ENCODE measurements at places on chromosomes 5 and 9. TPM values are rescaled to one million over a fixed set of nuclear protein-coding genes. Genes with fewer than 3 reads are reported as not detected.

GRCh38 chr5:9149988-9150387 lies 395.9 kb downstream of the SEMA5A start:
- H3K4me3 ChIP-seq, result no peak overlapping the region
- H3K4me1 ChIP-seq, result no peaks in the 10 kb centered on the region
- H3K36me3 ChIP-seq, result no peaks in the 10 kb centered on the region
- no peak for DNase-seq
- no peaks in the 10 kb centered on the region for H3K27me3 ChIP-seq
- no peak overlapping the region for H3K27ac ChIP-seq

DNA sequence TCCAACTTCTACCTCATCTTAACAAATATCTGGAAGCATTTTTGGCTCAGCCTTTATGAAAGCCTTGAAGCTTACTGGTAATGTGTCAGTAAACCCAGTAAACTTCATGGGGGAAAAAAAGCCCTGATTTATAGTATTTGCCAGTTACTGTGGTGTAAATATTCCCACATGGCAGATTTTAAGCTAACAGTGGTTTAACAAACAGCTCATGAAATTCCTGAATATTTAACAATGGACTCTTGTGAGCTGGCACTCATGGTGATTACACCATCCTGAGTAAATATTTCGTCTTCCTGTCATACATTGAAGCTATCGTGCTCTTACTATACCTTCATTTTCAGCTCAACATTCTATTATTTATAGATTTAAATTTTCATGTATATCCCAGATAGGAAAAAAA lies 57.0 kb upstream of the ACOT12 start:
- no peaks in the 10 kb centered on the region for H3K4me1 ChIP-seq
- DNase-seq, result no peak
- no peaks in the 10 kb centered on the region for H3K27me3 ChIP-seq

- H3K4me1 ChIP-seq, result no peaks in the 10 kb centered on the region
- DNase-seq, result no peak
- no peak overlapping the region for H3K27ac ChIP-seq
- H3K36me3 ChIP-seq, result no peaks in the 10 kb centered on the region
- no peak overlapping the region for H3K4me3 ChIP-seq
These were observed 8.4 kb upstream of the SLC1A3 start for GRCh38 chr5:36598045-36598444.

- no peak for DNase-seq
- H3K4me3 ChIP-seq, result peak overlapping the region; percentile 74
- peak overlapping the region; percentile 100 for H3K27ac ChIP-seq
These were observed 3.7 kb downstream of the ARRDC3 start for GRCh38 chr5:91379246-91379913.

- H3K27ac ChIP-seq, result no peak overlapping the region
- H3K36me3 ChIP-seq, result no peaks in the 10 kb centered on the region
- DNase-seq, result no peak
- no peaks in the 10 kb centered on the region for H3K27me3 ChIP-seq
- H3K4me1 ChIP-seq, result no peaks in the 10 kb centered on the region
These were observed 405.8 kb upstream of the PTGER4 start for GRCh38 chr5:40273936-40274335.

The EMB gene
- 2.4 TPM for total RNA-seq

- H3K4me3 ChIP-seq, result no peak overlapping the region
- no peaks in the 10 kb centered on the region for H3K4me1 ChIP-seq
- H3K27me3 ChIP-seq, result no peaks in the 10 kb centered on the region
- no peak overlapping the region for H3K27ac ChIP-seq
These were observed 6.8 kb upstream of the FXN start for GRCh38 chr9:69028754-69029153.

DNA sequence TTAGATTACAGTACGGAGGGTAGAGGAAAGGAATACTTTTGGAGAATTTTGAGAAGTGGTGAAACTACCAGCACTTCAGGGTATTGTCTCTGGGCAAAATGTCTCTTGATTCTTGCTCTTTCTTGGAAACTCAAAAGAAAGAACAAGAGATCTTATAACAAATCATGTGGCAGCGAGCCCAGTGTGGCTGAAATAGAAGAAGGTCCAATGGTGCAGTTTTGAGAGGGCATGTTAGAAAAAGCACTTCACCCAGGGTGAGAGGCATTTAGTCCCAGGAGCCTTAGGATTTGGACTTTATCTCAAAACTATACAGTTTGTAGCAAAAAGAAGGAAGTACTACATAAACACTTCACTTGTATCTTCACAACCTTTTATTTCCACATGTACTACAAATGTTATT lies 39.4 kb downstream of the NNT start:
- H3K4me1 ChIP-seq, result no peaks in the 10 kb centered on the region
- peaks cover 33% of the 10 kb centered on the region for H3K36me3 ChIP-seq
- H3K27ac ChIP-seq, result no peak overlapping the region

The SAPCD2 gene
- total RNA-seq, result not detected

- H3K27ac ChIP-seq, result no peak overlapping the region
- H3K4me1 ChIP-seq, result no peaks in the 10 kb centered on the region
- no peak for DNase-seq
- H3K36me3 ChIP-seq, result peaks cover 8% of the 10 kb centered on the region
These were observed 22.2 kb downstream of the RALGDS start for GRCh38 chr9:133098871-133099270.

The ECSCR gene
- 2.5 TPM for total RNA-seq

- no peak overlapping the region for H3K4me3 ChIP-seq
- H3K27ac ChIP-seq, result no peak overlapping the region
- no peak for DNase-seq
These were observed 7.2 kb downstream of the ALDH7A1 start for GRCh38 chr5:126587551-126588390.

DNA sequence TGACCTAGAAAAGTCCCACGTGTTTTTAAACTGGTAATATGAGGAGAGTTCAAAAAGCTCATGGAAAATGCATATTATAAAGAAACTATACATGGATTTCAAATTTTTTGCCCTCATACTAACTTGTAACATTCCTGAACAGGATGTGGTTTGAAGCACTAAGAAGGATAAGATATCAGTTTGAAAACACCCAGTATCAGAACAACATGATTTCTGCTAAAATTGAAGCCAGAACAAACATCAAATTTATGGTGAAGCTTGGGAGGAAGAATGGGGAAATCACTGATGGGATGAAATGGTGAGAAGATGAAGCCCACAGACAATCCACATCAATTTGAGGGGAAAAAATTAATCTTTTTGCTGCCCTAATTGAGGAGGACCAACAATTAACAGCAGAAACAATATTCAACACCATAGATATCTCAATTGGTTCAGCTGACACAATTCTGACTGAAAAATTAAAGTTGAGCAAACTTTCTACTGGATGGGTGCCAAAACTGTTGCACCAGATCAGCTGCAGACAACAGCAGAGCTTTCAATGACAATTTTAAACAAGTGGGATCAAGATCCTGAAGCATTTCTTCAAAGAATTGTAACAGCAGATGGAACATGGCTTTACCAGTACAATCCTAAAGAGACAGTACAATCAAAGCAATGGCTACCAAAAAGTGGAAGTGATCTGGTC lies 113.2 kb upstream of the SNX2 start:
- no peak overlapping the region for H3K27ac ChIP-seq
- H3K4me1 ChIP-seq, result no peaks in the 10 kb centered on the region
- H3K4me3 ChIP-seq, result no peak overlapping the region

GRCh38 chr5:132291026-132291425 lies 3.2 kb upstream of the SLC22A4 start:
- no peak overlapping the region for H3K27ac ChIP-seq
- H3K27me3 ChIP-seq, result no peaks in the 10 kb centered on the region
- no peaks in the 10 kb centered on the region for H3K4me1 ChIP-seq
- DNase-seq, result no peak
- no peaks in the 10 kb centered on the region for H3K36me3 ChIP-seq
- no peak overlapping the region for H3K4me3 ChIP-seq

The ZNF879 gene
- total RNA-seq, result 1.3 TPM

DNA sequence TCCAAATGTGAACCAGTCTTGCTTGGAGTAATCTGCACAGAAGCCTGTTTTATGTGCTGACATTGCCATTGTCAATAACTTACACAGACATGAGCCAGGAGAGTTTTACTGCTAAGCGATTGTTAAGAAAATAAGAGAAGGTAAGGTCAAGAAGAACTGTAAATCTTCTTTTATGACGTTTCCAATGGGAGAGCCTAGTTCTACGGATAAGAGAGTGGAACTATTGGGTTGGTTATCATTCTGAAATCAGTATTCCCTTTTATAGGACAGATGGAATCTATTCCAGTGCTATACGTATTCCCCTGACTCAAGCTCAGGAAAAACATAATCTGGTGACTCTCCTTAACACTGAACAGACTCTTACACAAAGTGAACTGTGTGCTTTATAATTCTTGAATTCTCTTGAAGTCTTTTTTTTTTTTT lies 137.9 kb upstream of the OTULINL start:
- H3K27me3 ChIP-seq, result no peaks in the 10 kb centered on the region
- DNase-seq, result no peak
- no peaks in the 10 kb centered on the region for H3K36me3 ChIP-seq
- H3K4me1 ChIP-seq, result no peaks in the 10 kb centered on the region
- no peak overlapping the region for H3K4me3 ChIP-seq

The PCDHGB7 gene
- total RNA-seq, result 3.7 TPM

GRCh38 chr5:120538644-120539043 lies 74.5 kb downstream of the PRR16 start:
- no peak for DNase-seq
- no peak overlapping the region for H3K4me3 ChIP-seq
- H3K36me3 ChIP-seq, result no peaks in the 10 kb centered on the region

DNA sequence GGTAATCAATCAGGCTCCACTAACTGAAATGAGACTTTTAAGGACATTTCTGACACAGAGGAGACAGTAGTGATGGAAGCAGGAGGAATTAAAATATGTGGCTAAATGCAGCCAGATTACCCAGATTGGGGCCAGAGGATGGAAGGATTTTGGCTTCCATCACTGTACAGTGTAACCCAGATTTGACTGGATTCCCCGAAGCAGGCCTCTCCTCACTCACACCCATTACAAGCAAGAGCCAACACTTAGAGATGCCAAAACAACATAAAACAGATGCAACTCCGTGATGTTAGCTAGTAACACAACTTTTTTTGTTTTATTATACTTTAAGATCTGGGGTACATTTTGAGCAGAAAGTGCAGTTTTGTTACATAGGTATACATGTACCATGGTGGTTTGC lies 17.6 kb downstream of the TEK start:
- no peaks in the 10 kb centered on the region for H3K36me3 ChIP-seq
- no peak overlapping the region for H3K4me3 ChIP-seq
- no peak overlapping the region for H3K27ac ChIP-seq
- DNase-seq, result no peak

The ENG gene
- total RNA-seq, result 46.0 TPM

The IFNB1 gene
- total RNA-seq, result not detected

- H3K4me3 ChIP-seq, result peak overlapping the region; percentile 46
- peaks cover 23% of the 10 kb centered on the region for H3K4me1 ChIP-seq
- H3K36me3 ChIP-seq, result no peaks in the 10 kb centered on the region
- DNase-seq, result no peak
- H3K27ac ChIP-seq, result peak overlapping the region; percentile 20
- no peaks in the 10 kb centered on the region for H3K27me3 ChIP-seq
These were observed 3.4 kb upstream of the CNTRL start for GRCh38 chr9:121071370-121071755.

- no peak for DNase-seq
- H3K36me3 ChIP-seq, result no peaks in the 10 kb centered on the region
- no peaks in the 10 kb centered on the region for H3K27me3 ChIP-seq
- no peaks in the 10 kb centered on the region for H3K4me1 ChIP-seq
These were observed 7.7 kb downstream of the LHFPL2 start for GRCh38 chr5:78640662-78641474.

The SLC34A3 gene
- not detected for total RNA-seq

GRCh38 chr9:113822315-113822714 lies 53.8 kb upstream of the ZNF618 start:
- no peaks in the 10 kb centered on the region for H3K36me3 ChIP-seq
- H3K27me3 ChIP-seq, result no peaks in the 10 kb centered on the region
- no peak for DNase-seq
- no peak overlapping the region for H3K27ac ChIP-seq
- no peaks in the 10 kb centered on the region for H3K4me1 ChIP-seq
- no peak overlapping the region for H3K4me3 ChIP-seq

- H3K36me3 ChIP-seq, result no peaks in the 10 kb centered on the region
- peak overlapping the region; percentile 92 for H3K4me3 ChIP-seq
- peaks cover 32% of the 10 kb centered on the region for H3K4me1 ChIP-seq
These were observed 403 bp downstream of the NINJ1 start for GRCh38 chr9:93133681-93134014.

DNA sequence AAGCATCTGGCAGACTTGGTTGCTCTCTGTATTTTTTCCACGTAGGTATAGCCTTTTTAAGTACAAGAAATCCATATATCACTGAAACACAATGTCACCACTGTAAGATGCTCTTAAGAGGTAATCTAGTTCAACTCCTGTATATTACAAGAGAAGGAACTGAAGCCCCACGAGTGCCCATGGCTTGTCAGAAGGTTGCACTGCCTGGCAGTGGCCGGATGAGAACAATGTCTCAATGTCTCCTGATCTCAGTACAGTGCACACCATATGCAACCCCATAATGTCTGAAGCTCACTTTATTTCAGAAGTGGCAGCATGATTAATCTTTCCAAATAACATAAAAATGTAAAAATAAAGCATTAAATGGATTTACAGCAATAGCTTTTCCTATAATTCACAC lies 27.7 kb downstream of the TUT7 start:
- no peaks in the 10 kb centered on the region for H3K27me3 ChIP-seq
- H3K4me3 ChIP-seq, result no peak overlapping the region
- peaks cover 71% of the 10 kb centered on the region for H3K36me3 ChIP-seq
- H3K27ac ChIP-seq, result no peak overlapping the region
- DNase-seq, result no peak
- no peaks in the 10 kb centered on the region for H3K4me1 ChIP-seq

GRCh38 chr9:113755433-113755832 lies 120.7 kb upstream of the ZNF618 start:
- H3K4me3 ChIP-seq, result no peak overlapping the region
- H3K27me3 ChIP-seq, result no peaks in the 10 kb centered on the region
- no peak for DNase-seq
- no peak overlapping the region for H3K27ac ChIP-seq
- H3K36me3 ChIP-seq, result no peaks in the 10 kb centered on the region
- peaks cover 10% of the 10 kb centered on the region for H3K4me1 ChIP-seq

- no peak overlapping the region for H3K4me3 ChIP-seq
- no peaks in the 10 kb centered on the region for H3K4me1 ChIP-seq
- no peak overlapping the region for H3K27ac ChIP-seq
- DNase-seq, result no peak
- H3K36me3 ChIP-seq, result no peaks in the 10 kb centered on the region
- no peaks in the 10 kb centered on the region for H3K27me3 ChIP-seq
These were observed 408.8 kb upstream of the KIF2A start for GRCh38 chr5:61897251-61897650.

The FIBCD1 gene
- not detected for total RNA-seq

GRCh38 chr9:16002816-16003215 lies 450.0 kb downstream of the CCDC171 start:
- no peaks in the 10 kb centered on the region for H3K36me3 ChIP-seq
- no peaks in the 10 kb centered on the region for H3K4me1 ChIP-seq
- H3K4me3 ChIP-seq, result no peak overlapping the region
- no peak overlapping the region for H3K27ac ChIP-seq
- no peaks in the 10 kb centered on the region for H3K27me3 ChIP-seq

The ABCA1 gene
- total RNA-seq, result 59.5 TPM

GRCh38 chr9:4301971-4302427 lies 2.1 kb upstream of the GLIS3 start:
- peak overlapping the region; percentile 24 for H3K27ac ChIP-seq
- peak; percentile 55 for DNase-seq
- H3K27me3 ChIP-seq, result no peaks in the 10 kb centered on the region
- H3K36me3 ChIP-seq, result no peaks in the 10 kb centered on the region

Measured in right lobe of liver (tissue), 6 donors.